ENCODE measurements at places on chromosomes 2 and 18.
A peak's percentile ranks its signal among the peaks of the same experiment; 100 is the strongest.

DNA sequence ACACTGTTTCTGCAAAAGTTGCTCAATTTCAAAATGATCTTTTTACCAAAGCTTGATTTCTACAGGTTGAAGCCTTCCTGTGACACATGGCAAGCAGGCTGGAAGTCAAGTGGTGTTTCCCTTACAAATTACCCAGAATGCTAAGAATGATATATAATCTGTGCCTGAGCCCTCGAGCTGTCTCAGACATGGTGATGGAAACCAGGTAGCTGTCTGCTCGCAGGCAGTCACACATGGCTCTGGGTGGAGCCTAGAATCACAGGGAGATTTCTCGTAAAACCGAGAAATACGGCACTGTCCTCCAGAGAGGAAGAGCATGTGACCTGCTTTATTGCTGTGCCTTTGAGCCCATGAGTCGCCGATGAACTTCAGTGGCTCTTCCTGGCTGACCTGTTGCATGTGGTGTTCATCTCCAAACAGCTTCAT, 392.9 kb downstream of the ZNF521 start:
- DNase-seq = no peak

DNA sequence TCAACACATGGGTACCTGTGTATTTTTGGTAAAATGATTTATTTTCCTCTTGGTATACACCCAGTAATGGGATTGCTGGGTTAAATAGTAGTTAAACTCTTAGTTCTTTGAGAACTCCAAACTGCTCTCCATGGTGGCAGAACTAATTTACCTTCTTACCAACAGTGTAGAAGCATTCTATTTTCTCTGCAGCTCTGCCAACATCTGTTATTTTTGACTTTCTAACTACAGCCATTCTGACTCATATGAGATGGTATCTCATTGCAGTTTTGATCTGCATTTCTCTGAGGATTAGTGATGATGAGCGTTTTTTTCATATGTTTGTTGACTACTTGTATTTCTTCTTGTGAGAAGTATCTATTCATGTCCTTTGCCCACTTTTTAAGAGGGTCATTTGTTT, 180.6 kb downstream of the FSIP2 start:
- peak; percentile 37 for DNase-seq

- DNase-seq = no peak
These were observed 138.6 kb upstream of the EPHA4 start for GRCh38 chr2:221710744-221711143.

GRCh38 chr2:23757686-23758433, 169.1 kb downstream of the ATAD2B start:
- peak; percentile 75 for DNase-seq

DNA sequence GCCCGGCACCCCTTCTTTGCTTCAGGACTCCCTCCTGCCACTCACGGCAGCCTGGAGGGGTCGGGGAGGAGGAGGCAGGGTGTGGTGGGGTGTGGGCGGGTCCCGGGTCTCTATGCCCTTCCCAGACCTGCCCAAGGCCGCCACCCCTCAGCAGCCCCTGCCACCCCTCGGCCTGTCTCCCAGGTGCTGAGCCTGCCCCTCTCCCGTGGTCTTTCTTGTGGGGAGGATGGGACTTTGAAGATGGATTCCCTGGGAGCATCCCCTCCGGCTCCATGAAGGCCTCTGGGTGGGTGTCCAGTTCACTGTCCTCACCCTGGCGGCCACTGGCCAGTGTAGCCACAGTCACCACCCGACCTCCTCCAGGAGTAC, 23.2 kb downstream of the KCNIP3 start:
- DNase-seq = no peak

DNA sequence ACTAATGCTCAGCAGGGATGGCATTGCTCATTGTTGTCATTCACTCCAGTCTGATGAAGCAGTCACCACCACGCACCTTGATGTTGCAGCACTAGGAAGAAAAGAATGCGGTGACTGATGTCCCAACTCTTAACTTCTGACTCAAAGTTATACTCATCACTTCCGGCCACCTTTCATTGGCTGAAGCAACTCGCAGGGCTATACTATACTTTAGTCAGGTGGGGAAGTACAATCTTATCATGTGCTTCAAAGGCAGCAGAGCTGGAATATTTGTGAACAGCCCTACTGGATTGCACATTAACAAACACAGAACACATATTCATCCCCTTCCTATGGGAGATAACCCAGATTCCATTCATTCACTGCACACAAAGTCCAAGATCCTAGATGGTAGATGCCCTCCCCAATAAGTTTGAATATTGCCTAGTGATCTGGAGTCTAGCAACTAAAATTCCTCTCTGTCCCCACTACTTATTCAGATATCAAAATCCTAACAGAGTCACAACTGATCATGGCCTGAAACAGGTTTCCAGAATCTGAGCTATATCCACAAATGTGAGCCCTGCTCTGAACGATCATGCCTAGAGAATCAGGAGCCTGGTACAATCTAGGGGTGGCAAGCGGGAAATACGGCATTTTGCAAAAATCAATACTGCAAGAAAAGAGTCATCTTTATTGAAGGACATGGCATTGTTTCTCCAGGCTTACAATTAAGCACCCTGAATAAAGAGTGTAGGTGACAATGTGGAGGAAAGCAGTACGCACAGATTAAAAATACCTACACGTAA, 3.4 kb upstream of the SPATS2L start:
- no peak for DNase-seq

DNA sequence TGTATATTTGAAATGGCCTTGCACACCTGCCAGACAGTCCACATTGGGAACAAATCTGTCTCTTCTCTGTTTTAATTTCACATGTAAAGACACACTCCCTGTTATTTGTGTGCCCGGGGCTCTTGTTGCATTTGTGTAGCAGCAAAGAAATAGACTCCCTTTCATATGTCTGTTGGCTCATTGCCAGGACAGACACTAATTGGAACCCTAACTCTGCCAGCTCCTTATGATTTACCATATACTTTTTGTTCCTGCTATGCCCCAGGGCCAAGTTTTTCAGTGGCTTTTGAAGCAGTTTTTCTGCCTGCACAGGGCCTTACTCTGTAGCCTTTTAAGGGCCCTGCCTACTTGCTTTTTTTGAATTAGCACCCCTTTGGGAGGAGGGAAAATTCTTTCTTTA, 396.9 kb downstream of the DLGAP1 start:
- no peak for DNase-seq

- DNase-seq = peak; percentile 54
These were observed 401.3 kb downstream of the KCNJ3 start for GRCh38 chr2:155099784-155100183.

DNA sequence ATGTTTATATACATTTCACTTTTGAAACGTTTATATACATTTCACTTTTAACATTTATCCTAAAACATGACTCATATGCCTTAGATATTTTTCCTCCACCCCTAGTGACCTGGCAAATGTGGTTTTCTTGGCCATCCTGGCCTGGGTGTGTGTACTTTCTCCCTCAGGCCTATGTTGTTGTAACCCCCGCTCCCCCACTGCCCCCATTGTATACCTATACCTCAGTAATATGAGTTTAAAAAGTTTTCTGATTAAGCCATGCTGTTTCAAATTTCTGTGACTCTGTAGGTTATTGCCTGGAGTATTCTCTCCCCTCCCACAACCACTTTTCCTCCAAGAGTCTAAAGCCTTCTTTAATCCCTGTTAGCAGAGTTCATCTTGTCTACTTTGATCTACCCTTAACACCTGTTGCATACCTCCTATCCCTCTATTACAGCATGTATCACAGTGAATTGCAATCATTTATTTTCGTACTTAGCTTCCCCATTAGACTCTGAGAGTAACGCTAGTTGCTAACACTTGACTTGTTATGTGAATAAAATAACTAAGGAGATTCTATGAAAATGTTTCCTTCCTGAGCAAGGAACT, 67.9 kb downstream of the LCLAT1 start:
- DNase-seq = no peak

- DNase-seq = peak; percentile 53
These were observed 822 bp downstream of the UBE2E3 start for GRCh38 chr2:180980943-180981911.

GRCh38 chr18:12737243-12737902, 34.5 kb downstream of the PSMG2 start:
- DNase-seq = no peak

GRCh38 chr2:193929131-193929530, 1727.9 kb upstream of the SLC39A10 start:
- no peak for DNase-seq

- DNase-seq = no peak
These were observed 52.4 kb downstream of the AKAIN1 start for GRCh38 chr18:5144629-5145028.

DNA sequence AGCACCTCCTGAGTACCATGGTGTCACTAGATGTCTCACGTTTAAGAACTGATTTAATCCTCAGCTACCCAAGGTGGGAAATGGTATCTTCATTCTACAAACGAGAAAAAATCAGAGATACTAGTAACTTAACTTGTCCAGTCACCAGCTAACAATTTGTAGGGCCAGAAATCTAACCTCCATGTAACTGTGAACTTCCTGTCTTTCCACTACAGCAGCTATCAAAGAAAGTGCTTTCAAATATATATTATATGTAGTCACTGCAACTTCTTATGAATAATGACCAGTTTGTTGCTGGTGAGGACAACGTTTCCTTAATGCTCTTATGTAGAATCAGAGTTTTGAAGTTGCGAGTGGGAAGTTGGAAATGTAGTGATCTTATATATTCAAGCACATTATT, 1.9 kb downstream of the REV1 start:
- no peak for DNase-seq

GRCh38 chr2:4745056-4745991, 946.9 kb upstream of the SOX11 start:
- peak; percentile 4 for DNase-seq

DNA sequence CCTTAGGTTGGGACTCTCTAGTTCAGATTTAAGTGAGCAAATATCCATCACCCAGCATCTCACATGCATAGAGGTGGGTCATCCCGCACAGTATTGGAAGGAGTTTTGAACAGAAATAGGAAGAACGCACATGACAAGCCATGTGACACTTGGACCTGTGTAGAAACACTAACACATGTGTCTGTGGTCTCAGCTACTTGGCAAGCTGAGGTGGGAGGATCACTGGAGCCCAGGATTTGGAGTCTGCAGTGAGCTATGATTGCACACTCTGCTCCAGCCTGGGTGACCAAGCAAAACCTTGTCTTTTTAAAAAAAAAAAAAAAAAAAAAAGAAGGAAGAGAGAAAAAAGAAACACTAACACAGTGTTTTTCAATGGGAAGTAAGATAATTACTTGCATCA, 5.4 kb upstream of the MTCL1 start:
- no peak for DNase-seq

GRCh38 chr2:62457556-62457955, 48.4 kb downstream of the TMEM17 start:
- DNase-seq = no peak

All from astrocyte of the hippocampus (primary cell).